ENCODE measurements at places on chromosomes 12 and 14.
A peak's percentile ranks its signal among the peaks of the same experiment; 100 is the strongest.

- no peak for DNase-seq
Observed at GRCh38 chr12:116916122-116916521, 5.4 kb downstream of the FBXW8 start.

GRCh38 chr12:48165089-48165981, 8.0 kb upstream of the ASB8 start:
- DNase-seq = no peak

- DNase-seq = no peak
Observed at GRCh38 chr12:114407842-114408411, 2.0 kb upstream of the TBX5 start.

DNA sequence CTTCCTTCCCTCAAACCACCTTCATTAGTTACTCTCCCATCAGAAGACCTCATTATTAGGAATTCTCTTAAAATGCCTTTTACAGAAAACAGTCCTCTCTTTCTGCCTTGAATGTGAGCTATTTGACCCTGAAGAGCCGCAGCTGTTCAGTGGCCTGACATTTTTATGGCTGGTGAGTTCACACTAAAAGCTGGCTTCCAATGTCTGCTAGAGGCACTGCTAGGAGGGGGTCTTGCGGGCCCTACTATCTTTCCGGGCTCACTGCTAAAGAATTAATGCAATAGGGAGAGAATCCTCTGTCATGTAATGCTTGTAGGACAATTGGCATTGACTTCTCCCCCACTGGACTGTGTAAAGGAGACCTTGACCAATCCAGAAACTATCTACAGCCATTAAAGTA, 87.7 kb downstream of the GPR135 start:
- DNase-seq = peak; percentile 60

GRCh38 chr12:89278169-89278568, 74.1 kb downstream of the DUSP6 start:
- no peak for DNase-seq

DNA sequence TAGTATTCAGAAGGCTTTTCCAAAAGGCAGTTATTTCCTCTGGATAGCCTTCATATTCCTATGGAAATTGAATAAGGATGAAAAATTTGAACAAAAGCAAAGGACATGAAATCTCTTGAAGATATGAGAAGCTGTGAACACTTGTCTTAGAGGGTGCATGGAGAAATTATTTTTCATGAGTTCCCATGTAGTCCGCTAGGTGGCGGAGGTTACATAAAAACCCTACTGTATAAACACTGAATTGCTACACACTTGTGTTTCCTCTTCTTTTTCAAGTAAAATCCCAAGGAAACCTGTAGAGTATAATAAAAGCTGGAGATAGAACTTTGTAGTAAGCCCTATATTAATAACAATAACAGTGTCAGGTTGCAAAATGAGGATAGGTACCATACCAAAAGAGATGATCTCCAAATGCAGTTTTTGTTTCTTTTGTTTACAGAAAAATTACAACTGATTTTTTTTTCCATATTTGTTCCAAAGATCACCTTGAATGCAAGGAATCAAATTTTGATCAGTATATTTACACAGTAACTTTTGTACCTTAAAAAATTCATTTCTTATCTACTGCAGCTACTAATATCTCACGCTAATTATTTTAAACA, 37.8 kb upstream of the OR4E1 start:
- no peak for DNase-seq

- no peak for DNase-seq
Observed at GRCh38 chr12:49527361-49528130, 11.3 kb upstream of the KCNH3 start.

DNA sequence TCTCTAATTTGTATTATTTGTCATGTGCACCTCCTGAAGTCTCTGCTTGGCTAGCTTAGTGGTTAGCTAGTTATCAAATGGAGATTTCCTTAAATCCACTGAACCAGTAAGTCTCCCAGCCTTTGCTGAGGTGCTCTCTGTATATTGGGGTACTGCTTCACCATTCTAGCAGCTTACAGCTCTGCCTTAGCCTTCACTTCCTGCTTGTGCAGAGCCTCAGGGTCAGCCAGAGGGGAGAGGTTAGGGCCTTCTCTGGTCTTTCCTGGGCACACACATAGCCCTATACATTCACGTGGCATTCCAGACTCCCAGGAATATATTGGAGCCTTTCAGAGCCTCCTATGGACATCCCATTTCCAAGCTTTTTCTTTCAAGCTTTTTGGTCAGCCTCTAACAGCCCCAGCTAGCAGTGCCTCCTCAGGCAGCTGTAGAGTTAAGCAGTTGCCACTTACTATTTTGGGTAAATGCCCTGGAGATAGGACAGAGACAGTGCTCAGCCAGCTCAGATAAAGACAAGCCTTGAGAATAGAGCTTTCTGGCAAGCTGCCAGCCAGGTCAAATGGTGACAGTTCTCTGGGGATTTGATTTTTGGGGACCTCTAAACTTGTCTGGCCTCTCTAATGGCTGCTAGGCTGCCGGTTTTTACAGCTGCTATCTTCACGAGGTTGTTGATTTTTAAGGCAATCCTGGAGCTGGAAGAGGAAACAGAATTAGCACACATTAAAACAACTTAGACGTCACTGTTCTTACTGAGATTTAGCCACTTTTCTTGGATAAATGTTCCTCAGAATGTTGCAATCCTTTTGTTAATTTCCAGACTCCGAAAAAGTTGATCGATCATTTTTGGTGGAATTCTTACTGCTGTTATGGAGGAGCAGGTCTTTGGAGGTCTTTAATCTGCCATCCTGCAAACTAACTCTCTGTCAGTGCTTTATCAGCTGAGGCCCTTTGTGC, 32.9 kb downstream of the FBXW8 start:
- DNase-seq = no peak

DNA sequence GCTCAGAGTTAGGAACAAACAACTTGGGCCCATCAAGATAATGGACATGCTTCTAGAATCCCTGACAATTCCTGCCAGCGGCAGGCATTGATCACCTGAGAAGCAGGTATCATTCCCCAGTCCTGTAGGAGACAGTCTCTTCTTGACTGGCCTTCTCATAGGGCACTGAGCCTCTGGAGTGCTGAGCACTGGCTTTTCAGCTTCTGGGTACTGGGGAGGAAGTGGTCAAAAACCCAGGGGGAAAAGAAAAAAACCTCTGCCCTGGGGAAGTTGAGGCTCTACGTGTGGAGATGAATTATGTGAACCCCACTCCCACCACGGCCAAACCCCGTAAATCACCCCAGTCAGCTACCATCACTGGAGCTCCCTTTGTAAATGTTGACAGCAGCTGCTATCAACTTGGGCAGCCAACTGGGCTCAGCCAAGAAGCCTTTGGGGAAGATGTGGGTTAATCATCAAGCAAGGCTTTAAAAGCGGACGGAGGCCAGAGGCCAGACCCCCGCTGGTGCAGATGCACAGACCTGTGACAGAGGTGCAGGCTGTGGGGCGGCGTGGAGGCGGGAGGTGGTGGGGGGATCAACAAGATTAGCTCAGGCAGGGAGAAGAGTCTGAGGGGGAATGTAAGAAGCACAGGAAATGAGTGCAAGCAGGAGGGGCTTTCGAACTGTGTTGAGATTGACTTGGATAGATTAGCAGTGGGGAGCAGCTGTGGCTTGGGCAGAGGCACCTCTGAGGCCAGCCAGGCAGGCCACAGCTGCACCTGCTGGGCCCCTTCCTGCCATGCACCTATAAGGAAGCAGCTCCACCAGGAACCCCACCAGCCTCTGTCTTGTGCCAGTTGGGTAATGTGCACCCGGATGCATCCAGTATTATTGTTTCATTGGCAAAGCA, 105.4 kb upstream of the HIF1A start:
- DNase-seq = no peak

Data from left renal pelvis (tissue), 4 donors.